ENCODE measurements at places on chromosomes 5 and 9. TPM values are rescaled to one million over a fixed set of nuclear protein-coding genes. Genes with fewer than 3 reads are reported as not detected.

The SLC4A9 gene
- not detected for total RNA-seq

The PDE8B gene
- total RNA-seq: under 0.01 TPM

The C9orf50 gene
- total RNA-seq: 0.36 TPM

The FCN2 gene
- total RNA-seq: not detected

The PCDHAC2 gene
- total RNA-seq: 0.36 TPM

The LCN12 gene
- total RNA-seq: not detected

The RFESD gene
- 4.3 TPM for total RNA-seq

The RNF183 gene
- total RNA-seq: not detected

The ASTN2 gene
- 4.7 TPM for total RNA-seq

The NIPAL4 gene
- total RNA-seq: not detected

The ORM1 gene
- not detected for total RNA-seq
